ENCODE measurements at places on chromosomes 16 and 17.
A peak's percentile ranks its signal among the peaks of the same experiment; 100 is the strongest.

- DNase-seq, result no peak
These were observed 15.4 kb downstream of the ARL2BP start for GRCh38 chr16:57260294-57260929.

DNA sequence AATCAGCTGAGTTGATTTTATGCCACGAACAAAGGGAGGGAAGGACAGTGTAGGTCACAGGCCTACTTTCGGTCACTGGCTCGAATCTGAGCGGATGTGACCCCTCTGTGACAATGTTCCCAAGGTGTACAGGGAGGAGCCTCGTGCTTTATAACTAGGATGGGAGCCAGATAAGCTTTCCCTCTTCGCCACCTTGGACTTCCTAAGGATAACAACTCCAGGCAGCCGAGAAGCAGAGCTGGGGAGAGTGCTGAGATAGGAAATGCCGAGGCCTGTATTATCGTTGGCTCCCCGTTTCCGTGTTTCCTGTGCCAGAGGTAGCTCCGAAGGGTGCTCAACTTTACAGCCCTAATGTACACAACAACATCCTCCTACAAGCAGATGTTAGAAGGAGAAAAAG is 217.8 kb upstream of the IRX3 start:
- DNase-seq, result no peak

- peak; percentile 73 for DNase-seq
These were observed 23.4 kb downstream of the GJD3 start for GRCh38 chr17:40340880-40341807.

- DNase-seq, result no peak
These were observed 22.9 kb downstream of the C1QTNF1 start for GRCh38 chr17:79046916-79047280.

Data from activated CD8-positive, alpha-beta memory T cell treated with anti-CD3 and anti-CD28 coated beads for 1 hour (primary cell).